ENCODE measurements at places on chromosomes 11 and 22.

GRCh38 chr11:6695377-6695776, 12.2 kb upstream of the MRPL17 start:
- no peak for DNase-seq

DNA sequence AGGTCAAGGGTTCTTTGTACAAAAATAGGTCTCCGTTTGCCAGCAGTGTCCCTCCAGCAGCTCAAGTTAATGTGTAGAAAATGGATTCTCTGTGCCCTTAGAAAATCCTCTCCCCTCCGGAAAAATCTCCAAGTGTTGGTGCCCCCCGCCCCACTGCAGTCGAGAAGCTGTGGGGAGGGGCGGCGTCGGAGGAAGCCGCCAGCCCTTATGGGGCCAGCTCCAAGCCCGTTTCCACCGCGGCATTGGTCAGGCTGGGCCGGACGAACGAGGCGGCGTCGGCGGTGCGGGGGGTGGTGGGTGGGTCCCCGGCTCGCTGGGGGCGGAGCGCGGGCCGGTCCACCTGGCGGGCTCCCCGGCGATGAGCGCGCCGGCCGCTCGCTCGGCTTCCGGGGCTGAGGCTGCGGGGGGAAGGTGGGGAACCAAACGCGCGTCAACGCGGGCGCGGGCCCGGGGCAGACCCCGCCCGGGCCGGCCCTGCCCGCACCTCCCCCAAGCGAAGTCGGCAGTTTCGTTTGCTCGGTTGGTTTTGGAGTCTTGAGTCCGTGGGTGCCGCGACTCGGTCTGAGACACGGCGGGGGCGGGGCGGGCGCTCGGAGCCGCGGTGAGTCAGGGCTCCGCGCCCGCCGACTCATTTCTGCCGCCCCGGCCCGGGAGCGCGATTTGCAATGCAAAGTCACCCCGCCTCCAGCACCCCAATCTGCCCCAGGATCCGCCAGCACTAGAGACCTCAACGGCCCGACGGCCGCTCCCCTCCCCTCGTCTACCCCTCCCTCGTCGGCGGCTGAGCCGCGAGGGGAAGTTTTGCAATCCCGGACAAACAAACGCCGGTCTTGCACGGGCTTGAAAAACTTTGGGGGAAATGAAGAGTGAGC, 1.4 kb downstream of the ASCL2 start:
- DNase-seq, result no peak

- DNase-seq, result no peak
Observed at GRCh38 chr22:43198936-43199335, 12.0 kb upstream of the TTLL12 start.

- no peak for DNase-seq
Observed at GRCh38 chr22:45172881-45173585, 9.3 kb downstream of the NUP50 start.

DNA sequence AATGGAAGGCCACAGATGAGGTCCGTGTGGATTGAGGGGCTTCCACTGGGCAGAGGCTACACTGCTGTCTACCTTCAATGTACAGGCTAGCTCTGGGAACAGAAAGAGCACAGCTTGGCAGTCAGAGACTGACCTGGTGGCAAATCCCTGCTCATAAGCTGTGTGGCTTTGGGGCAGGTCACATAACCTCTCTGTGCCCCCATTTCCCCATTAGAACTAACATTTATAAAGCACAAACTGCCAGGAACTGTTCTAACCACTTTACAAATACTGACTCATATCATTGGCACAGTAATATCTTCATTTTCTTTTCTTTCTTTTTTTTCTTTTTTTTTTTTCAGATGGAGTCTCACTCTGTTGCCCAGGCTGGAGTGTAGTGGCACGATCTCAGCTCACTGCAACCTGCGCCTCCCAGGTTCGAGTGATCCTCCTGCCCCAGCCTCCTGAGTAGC, 3.1 kb downstream of the FOSL1 start:
- DNase-seq, result no peak

DNA sequence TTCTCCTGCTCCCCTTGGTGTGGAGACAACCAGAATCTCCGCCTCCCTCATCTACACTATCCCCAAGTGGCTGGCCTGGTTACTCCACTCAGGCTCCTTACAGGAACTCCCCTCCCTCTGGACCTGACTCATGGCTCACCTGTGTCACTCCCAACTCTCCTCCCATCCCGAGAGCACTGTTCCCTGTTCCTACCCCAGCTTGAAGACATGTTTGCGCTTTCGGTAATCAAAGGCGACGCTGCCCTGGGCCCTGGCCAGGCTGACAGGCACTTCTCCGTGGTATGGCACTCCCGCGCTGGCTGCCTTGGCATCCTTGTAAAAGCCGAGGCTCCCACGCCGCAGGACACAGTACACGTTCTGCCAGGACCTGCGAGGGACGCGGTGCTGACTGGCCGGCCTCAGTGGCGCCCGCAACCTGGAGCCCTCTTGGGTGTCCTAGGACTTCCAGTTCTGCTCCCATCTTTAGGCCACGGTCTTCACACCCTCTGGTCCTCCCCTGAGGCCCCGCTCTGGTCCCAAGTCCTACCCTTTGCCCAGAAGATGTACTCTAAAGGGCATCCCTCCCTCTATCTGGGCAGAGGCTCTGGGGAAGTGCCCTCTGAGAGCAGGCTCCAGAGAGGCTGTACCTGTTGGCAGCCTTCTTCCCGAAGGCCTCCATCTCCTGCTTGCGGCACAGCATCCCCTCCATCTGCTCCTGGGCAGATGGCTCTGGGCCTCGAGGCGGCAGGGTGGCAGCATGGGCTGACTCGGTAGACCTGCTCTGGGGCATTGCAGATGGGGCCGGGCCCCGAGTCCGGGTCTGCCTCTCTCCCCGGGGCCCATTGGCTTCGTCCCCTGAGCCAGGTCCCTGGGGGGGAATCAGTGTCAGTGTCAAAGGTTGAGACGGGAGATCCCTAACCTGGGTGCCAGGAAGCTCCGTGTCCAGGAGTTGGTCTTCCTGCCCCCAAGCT, 9.4 kb upstream of the RBM4B start:
- no peak for DNase-seq

DNA sequence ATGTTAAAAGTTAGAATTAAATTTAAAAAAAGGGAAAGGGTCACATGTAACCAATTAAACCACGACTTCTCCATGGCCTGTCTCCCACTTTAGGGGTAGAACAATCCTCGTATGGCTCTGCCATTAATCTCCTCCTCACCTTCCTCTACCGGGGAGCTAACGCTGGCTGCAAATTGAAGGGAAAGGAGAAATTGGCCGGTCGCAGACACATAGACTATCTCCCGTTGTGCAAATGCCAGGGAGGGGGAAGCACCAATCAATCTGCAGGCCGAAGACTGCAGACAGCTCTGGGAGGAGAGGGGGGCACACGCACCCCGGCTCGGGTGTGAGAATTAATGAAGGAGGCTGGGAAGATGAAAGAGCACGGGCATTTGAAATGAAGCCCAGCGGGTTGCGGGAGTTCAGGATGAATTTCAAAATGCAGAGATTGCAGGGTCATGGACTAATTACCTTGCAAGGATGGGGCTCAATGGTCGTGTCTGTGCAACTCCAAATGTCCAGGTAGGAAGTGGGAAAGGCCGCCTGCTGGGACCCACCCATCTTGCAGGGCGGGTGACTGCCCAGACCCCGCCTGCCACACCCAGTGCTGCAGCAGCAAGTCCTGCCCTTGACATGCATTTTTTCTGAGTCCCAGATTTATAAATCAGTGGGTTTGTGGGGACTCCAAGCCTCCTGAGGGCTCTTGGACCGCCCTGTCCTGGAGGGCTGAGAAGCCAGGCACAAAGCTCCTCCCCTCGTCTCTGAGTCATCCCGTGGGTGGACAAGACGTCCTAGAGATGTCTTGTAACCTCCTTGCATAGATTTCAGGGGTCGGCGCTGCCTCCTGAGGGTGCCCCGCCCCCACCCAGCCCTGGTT, 534.2 kb downstream of the TBC1D22A start:
- no peak for DNase-seq

DNA sequence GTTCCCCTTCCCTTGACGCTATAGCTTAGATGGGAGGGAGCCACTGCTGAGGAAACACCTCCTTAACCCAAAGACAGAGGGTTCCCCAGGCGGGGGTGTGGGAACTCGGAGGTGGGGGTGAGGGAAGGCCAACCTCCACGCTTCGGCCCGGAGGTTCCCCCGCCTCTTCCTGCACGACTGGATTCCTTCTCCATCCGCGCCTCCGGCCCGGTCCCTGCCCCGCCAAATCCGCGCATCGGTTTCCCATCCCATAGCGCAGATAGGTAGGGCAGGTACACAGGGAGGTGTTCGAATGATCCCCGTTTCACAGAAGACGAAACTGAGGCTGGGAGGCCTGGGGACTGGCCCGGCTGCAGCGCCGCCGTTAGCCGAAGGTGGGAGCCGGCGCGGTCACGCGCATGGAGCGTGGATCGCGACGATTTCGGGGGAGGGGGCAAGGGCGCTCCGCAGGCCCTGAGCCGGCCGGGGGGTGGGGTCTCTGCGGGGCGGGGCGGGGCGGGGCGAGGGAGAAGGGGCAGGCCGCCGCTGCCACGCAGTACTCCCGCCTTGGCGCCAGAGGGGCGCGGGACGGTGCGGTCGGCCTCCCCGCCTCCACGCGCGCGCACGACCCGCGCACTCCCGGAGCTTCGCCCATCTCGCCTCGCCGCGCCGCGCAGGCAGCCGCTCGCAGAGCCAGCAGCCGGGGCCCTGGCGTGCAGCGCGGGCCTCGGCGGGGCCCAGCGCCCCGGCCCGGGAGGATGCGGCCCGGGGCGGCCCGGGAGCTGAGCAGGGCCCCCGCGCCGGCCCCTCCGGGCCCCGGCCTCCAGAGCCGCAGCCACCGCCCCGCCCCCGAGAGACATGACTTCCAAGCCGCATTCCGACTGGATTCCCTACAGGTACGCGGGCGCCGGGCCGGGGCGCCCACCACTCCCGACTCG, at the start of gene TUB:
Gene TUB (plus strand): TSS at position 538 of the 917 bp plus-strand sequence. CDS start 300 bp downstream, at position 838.
- no peak for DNase-seq

GRCh38 chr11:15905366-15906104, 450.8 kb downstream of the SOX6 start:
- DNase-seq, result no peak

GRCh38 chr11:78860720-78861422, 286.2 kb upstream of the NARS2 start:
- no peak for DNase-seq

- DNase-seq, result no peak
Observed at GRCh38 chr11:11243590-11244469, 109.2 kb downstream of the CSNK2A3 start.

DNA sequence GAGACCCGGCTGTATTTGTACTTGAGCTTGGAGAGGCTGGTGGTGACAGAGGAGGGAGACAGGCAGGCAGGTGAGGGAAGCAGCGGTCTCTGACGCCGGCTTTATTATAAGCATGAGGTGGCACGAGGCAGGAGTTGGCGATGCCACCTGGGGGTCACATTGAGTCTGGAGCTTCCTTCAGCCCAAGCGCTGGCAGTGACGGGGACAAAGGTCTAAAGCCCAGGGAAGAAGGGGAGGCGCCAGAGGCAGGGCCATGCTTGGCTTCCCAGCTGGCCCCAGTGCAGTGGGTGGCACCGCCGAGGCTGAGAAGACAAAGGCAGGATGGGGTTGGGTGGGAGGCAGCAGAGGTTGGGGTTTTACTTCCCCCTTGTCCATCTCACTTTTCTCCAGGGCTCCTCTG, 4.5 kb downstream of the FXYD2 start:
- DNase-seq, result no peak

- no peak for DNase-seq
Observed at GRCh38 chr11:30045144-30045543, 28.3 kb upstream of the KCNA4 start.

DNA sequence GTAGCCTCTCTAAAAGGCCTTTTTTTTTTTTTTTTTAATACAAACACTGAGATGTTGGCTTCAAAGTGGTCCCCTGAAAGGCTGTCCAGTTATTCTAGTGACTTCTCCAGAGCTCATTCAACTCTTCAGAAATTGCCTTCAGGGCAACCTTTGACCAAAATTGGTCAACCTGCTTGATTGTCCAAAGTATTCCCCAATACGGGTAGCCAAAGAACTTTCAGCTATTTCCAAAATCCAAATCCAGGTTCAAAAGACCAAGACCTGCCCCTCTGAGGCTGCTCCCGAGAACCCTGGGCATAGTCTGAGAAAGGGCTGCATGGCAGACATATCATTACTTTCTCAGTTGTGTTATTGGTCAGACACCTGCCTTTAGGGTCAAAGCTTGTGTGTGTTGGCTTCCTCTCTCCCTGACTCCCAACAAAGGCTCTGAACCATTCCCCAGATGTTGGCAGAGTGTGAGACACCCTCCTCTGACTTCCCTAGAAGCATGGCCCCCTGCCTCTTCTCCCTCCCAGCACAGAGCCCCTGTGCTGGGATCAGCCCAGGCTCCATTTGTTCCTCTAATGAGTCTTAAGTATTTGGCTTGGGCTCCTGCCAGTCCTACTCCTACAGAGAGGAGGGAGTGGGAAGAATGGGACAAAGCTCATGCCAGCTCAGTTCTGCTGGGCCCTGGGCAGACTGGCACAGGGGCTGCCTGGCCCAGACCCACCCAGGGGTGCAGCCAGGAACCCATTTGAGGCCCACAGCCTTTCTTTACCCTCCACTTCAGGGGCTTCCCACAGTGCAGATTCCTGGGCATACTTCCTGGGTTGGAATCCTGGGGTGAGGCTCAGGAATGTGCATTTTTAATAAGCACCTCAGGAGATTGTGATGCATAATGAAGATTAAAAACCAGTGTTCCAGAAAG, 30.3 kb downstream of the TNKS1BP1 start:
- DNase-seq, result no peak

- DNase-seq, result peak; percentile 76
Observed at GRCh38 chr11:66289548-66290329, 796 bp upstream of the YIF1A start.

DNA sequence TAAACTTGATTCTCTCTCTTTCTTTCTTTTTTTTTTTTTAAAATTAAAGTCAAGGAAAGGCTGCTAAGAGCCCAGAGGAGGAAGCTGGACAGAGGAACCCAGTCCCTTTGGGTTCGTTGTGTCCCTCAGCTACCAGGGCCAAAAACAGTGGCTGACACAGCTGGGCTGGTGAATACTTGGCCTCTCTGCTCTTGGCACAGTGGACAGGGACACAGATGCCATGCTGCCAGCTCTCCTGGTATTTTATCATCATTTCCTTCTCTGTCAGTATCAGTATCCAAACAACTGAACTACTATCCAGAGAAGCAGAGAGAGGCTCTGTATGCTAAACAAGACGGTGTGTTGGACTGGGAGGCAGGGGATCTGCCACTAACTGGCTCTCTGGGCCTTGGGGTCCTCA, 123.7 kb upstream of the CCDC90B start:
- no peak for DNase-seq

Measured in effector CD8-positive, alpha-beta T cell (primary cell).